CD8-positive, alpha-beta memory T cell (primary cell): ENCODE measurements at places on chromosomes 6 and 20.
A peak's percentile ranks its signal among the peaks of the same experiment; 100 is the strongest.

DNA sequence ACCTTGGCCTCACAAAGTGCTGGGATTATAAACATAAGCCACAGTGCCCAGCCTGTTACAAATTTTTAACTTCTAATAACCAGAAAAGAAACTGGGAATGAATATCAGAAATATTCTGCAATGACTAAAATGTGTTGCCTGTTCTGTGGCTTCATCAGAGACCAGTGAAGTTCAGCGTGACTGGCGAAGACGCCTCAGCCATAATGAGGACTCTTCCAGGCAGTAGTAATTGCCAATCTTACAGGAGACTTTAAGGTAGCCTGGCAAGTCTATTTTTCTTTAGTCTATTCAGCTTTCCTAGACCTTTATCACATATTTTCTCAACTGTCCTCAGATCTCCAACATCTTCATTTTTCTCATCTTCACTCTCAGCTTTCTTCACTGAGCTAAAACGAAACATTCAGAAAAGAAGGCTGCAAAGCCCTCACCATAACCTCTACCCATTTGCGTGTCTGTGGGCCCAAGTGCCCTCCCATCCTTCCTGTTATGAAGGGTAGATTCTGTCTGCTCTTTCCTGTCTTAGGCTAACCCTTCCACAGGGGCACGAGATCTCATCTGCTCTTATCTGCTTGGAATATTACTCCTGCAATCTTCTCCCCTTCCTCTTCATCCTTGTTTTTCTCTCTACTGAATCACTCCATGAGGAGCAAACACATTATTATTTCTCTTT lies 42.0 kb upstream of the OLIG3 start:
- DNase-seq: peak; percentile 44

DNA sequence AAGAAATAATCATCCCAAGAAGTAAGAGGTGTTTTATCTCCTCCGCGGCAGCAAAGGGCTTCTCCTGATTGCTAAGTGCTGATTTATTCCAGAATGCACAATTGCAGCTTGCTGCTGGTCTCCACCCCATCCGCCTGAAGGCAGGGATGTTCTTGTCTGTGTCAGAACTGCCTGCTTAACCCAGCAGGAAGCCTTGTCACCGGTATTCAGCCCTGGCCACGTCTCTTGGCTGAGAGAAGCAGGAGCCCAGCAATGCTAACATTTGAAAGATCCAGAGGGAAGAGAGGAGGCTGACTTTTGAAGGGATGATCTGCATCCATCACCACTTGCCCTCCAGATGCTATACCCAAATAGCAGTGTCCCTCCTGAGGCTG lies 4.2 kb downstream of the SCML4 start:
- DNase-seq: no peak

- DNase-seq: no peak
Measured at GRCh38 chr6:91045161-91045560, 458.3 kb upstream of the MAP3K7 start.

DNA sequence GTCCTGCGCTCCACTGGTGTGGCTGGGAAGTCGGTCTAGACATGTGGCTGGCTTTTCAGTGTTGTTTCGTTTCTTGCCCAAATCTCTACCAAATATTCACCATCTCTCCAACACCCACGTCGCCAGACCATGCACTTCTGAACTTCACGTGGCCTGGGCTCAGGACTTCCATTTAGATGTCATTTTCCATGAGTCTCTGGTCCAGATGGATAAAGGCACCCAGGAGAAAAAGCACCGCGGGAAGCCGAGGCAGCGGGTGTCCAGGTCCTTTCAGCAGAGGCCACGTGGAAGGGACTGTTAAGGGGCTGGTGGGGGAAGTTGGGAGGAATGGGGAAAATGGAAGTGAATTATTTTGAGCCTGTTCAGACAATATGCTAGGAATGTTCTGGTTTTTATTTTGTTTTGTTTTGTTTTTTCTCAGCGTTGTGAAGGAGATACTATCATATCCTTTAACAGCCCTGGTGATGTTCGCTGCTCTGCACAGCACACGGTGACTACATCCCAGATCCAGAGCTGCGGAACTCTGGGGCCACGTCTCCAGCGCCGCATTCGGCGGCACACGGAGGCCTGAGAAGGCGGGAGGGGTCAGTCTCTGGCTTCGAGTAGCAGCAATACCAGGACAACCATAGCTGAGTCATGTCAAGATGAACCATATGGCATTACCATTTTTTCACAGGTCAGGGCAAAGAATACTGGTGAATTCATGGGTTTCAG lies 230.3 kb downstream of the THBS2 start:
- no peak for DNase-seq

- peak; percentile 32 for DNase-seq
Measured at GRCh38 chr20:3101737-3102574, 17.4 kb upstream of the AVP start.

DNA sequence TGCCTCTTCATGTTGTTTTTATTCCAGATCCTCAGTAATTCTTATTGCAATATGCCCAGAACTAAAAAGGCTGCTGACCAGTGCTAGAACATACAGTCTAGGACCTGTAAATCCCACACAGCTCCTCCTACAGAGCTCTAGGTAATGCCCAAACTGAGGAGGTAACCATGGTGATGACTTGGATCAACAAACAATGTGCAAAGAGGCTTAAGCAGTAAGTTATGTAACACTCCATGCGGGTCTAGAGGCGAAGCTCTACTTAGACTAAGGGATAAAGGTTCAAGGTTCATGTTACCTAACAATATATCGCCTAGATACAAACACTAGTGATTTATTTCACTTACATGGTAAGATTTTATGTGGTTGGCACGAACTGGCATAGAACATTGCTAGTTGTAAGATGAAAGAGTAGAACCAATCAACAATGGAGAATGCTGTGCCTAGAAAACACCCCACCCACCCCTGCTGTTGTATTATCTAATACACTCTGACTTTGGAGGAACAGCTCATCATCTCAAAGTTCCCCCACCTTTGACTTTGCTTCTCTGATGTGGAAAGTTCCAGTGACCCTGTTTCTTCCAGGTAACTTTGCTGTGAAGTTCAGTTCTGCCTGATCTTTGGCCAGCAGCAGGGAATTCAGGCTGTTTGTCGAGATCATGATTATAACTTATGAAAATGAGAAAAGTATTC lies 242.4 kb downstream of the ALDH8A1 start:
- DNase-seq: no peak

DNA sequence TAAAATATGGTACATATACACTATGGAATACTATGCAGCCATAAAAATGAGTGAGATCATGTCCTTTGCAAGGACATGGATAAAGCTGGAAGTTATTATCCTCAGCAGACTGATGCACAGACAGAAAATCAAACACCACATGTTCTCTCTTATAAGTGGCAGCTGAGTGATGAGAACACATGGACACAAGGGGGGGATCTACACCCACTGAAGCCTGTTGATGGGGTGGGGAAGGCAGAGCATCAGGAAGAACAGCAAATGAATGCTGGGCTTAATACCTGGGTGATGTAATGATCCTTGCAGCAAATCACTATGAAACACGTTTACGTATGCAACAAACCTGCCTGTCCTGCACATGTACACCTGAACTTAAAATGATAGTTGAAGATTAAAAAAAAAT lies 71.3 kb downstream of the MANEA start:
- no peak for DNase-seq

GRCh38 chr6:156780962-156781853 lies 4.0 kb downstream of the ARID1B start:
- DNase-seq: no peak

- no peak for DNase-seq
Measured at GRCh38 chr6:138943089-138943625, 44.9 kb downstream of the REPS1 start.

DNA sequence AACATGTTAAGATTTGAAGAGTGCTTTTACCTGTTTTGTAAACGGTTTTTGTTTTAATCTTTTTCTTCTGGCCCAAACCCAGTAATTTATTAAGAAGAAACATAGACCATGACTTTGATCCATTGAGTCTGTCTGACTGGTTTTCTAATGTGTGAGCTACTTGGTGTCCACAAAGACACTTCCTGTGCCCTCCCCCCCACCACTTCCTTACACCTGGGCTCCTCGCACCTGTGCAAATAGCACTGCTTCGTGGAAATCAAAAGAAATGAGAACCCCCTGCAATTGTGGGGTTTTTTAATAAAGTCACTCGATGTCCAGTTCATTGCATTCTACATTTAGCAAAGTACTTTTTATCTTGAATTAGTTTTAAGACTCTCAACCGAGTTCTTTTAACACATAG lies 65.5 kb downstream of the SMOC2 start:
- no peak for DNase-seq

GRCh38 chr6:41779336-41779735 lies 364 bp downstream of the FRS3 start:
- no peak for DNase-seq

DNA sequence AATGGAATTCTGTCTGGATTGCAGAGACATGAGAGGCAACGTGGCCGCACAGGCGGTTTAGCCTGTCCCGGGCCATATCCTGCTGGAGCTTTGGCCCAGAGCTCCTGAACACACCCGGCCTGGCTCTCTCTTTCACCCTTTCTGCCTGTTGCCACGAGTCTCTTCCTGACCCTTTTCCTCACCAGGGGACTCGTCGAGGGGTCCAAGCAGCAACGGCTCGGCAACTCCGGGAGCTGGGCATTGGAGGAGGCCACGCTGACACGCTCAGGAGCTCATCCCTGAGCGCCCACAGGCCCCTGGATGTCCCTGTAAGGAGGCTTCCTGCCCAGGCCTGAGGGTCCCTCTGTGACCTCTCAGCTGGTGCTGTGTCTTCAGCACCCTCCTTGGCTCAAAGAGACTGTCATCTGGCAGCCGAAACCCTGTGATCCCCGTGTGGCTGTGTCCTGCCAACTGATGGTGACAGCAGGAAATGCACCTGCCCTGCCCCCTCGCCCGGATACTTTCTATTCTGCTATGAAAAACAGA lies 103.8 kb downstream of the RNASET2 start:
- no peak for DNase-seq

DNA sequence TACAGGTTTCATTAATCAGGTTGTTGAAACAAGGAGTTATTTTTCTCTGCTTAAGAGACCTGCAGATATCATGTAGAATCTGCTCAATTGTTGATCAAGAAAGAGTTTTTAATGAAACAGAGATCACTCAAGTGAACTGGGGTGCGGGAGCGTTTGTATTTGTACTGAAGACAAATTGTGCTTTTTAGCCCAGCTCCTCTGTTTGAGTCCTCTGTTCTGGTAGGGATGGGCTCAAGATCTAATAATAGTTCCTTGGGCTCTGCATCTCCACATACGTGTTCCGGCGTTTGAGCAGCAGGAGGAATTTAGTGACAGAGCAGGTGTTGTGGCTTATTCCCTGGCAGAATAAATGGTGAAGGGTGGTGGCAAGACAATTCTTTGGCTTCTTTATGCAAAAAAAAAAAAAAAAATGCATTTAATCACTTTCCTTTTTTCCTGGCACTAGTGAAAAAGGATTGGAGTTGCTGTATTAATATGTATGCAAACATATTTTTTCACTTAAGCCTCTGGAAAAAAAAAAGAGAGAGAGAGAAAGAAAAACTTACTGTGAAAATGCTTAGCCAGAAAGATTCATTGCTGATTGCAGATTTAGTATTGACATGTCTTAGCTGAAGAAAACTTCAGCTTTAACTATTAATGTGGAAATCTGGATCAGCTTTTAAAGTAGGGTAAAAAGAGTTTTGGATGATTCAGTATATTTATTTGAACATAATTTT lies 4.0 kb downstream of the CITED2 start:
- DNase-seq: no peak

GRCh38 chr6:128241216-128241615 lies 279.2 kb downstream of the PTPRK start:
- DNase-seq: no peak

- no peak for DNase-seq
Measured at GRCh38 chr6:25219917-25220278, 59.3 kb upstream of the CARMIL1 start.

DNA sequence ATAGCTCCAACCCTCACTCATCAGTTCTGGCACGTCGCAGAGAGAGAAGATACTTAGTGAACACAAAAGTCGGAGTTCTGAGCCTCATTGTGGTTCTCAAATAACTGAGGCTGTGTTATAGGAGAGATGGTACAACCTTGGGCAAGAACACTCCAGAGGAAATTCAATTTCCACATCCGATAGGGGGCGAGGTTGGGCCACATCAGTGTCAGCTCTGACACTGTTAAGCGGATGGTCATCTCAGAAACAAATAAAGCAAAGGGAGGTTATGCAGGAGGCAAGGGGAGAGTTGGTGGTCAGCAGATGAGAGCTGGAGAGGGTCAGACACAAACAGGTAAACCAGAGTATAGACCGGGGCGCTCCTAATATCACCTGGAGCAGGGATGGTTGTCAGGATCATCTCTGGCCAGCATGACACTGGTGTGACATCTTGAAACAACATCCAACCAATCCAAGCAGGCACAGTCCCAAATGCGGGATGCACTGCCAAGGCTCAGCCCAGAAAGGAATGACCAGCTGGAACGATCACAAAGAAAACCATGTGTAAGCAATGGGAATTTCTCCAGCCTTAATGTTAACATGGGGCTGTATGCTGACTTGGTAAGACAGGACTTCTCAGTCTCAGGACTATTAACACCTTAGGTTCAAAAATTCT lies 331.8 kb downstream of the HACE1 start:
- DNase-seq: no peak

GRCh38 chr20:54132612-54133433 lies 41.0 kb downstream of the CYP24A1 start:
- DNase-seq: no peak

DNA sequence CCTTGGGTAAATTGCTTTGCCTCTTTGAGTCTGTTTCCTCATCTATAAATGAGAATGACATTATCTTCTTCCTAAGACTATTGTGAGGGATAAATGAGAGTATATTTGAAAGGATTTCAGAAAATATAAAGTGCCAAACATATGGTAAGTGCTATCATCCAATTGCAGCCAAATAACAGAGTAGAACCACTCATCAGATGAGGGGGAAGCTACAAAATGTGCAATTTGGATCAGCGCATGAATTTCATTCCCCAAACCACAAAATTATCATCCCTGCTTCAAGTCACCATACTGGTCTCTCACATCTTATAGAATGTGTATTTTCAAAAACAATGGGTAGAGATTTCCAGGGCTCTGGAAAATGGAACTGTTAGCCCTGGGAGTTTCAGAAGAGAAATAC lies 158.5 kb downstream of the ARHGAP18 start:
- no peak for DNase-seq

GRCh38 chr20:11140359-11140758 lies 466.6 kb upstream of the JAG1 start:
- DNase-seq: no peak

DNA sequence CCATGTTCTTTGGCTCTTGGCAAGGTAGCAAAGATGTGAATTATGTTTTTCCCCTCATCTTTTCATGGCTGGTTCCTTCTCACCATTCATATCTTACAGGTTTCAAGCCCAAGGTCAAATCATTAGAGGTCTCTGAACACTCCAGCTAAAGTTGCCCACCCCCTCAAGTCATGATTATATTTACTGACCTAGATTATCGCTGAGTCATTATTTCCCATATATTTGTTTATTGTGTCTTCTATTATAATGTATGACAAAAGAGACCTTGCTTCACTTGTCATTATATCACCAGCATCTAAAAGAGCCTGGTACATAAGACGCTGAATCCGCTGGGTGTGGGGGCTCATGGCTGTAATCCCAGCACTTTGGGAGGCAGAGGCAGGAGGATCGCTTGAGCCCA lies 12.4 kb downstream of the DSN1 start:
- no peak for DNase-seq
